8988T (cell line): ENCODE measurements at places on chromosomes 12 and 14.
A peak's percentile ranks its signal among the peaks of the same experiment; 100 is the strongest.

DNA sequence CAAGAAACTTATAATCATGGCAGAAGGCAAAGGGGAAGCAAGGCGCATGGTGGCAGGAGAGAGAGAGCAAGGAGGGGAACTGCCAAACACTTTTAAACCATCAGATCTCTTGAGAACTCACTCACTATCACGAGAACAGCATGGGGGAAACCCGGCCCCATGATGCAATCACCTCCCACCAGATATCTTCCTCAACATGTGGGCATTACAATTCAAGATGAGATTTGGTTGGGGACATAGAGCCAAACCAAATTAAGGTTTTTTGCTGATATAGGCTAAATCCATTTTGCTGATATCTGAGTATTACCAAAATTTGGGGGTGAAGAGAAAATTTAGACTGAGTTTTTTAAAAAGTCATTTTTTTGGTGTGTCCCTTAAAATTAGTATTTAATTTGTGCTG lies 54.9 kb upstream of the TMX1 start:
- no peak for DNase-seq

DNA sequence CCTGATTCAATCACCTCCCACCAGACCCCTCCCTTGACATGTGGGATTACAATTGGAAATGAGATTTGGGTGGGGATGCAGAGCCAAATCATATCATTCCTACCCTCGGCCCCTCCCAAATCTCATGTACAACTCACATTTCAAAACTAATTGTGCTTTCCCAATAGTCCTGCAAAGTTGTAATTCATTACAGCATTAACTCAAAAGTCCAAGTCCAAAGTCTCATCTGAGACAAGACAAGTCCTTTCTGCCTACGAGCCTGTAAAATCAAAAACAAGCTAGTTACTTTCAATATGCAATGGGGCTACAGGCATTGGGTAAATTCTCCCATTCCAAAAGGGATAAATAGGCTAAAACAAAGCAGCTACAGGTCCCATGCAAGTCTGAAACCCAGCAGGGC lies 634.6 kb downstream of the SLC6A15 start:
- no peak for DNase-seq

- DNase-seq, result no peak
Observed at GRCh38 chr14:65438266-65438933, 25.9 kb downstream of the FUT8 start.

DNA sequence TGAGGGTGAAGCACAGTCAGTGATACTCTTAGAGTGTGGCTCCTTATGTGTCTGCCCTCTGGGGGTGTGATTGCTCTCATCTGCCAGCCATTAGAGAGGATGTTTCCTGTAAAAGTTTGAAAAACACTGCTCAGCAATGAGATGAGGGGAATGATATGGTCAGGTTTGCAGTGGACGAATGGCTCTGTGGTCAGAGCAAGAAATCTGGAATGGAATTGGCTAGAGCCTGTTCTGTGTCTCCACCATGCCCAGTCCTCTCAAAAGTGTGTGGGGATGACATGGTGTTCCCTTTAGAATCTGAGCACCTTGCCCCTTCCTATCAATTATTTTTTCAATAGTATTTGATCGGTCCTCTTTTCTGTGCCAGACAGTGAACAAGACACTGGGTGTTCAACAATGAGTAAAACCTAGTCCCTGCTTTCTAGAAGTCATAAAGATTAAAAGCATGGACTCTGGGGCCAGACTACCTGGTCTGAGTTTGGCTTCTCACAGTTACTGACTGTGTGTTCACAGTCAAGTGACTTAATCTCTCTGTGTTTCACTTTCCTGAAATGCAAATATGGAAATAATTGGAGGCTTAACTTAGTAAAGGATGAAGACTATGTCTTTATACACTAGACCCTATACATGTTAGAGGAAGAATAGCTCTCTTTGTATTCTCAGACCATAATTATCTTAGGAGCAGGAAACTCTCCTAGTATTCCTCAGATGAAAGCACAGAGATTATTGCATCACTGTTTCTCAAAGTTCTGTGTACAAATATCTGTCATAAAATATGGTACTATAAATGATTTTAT lies 1.6 kb downstream of the ACSS3 start:
- no peak for DNase-seq

- DNase-seq, result no peak
Observed at GRCh38 chr14:77014004-77014604, 14.4 kb downstream of the IRF2BPL start.

- DNase-seq, result no peak
Observed at GRCh38 chr12:103102225-103102744, 144.8 kb downstream of the ASCL1 start.

- no peak for DNase-seq
Observed at GRCh38 chr14:103116636-103117035, 6.6 kb upstream of the TNFAIP2 start.

- DNase-seq, result no peak
Observed at GRCh38 chr14:68670359-68670715, 122.5 kb downstream of the ZFP36L1 start.

- no peak for DNase-seq
Observed at GRCh38 chr12:59067083-59067482, 146.8 kb upstream of the LRIG3 start.

DNA sequence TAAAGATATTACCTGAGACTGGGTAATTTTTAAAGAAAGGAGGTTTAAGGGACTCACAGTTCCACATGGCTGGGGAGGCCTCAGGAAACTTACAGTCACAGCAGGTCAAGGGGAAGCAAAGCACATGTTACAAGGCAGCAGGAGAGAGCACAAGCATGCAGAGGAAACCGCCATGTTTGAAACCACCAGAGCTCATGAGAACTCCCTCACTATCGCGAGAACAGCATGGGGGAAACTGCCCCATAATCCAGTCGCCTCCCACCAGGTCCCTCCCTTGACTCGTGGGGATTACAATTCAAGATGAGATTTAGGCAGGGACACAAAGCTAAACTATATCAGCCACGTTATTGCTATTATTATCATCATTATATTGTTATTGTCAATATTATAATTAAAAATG lies 138.7 kb downstream of the RIMBP2 start:
- no peak for DNase-seq

DNA sequence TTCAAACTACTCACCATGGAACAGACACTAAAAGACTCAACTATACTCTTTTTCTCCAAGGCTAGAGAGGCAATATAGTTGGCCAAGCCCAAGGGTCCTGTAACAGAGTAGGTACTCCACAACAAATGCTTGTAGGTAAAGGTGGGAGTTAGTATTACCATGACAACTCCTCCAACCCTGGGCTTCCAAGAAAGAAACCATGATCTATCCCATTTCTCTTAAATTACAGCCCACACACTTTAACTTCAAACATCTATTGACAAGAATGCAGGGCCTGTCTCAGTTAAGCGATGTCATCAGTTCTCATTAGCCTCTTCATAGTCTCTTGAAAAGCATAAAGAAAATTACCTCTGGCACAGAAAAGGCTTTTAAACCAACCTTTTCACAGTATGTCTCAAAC lies 25.0 kb downstream of the ERH start:
- DNase-seq, result no peak

GRCh38 chr12:113577464-113578129 lies 105.9 kb upstream of the LHX5 start:
- DNase-seq, result no peak

- no peak for DNase-seq
Observed at GRCh38 chr14:102140027-102140749, 491 bp downstream of the WDR20 start.

GRCh38 chr12:103523771-103524170 lies 28.0 kb upstream of the C12orf42 start:
- no peak for DNase-seq

GRCh38 chr12:7411343-7411742 lies 32.6 kb downstream of the CD163L1 start:
- no peak for DNase-seq

- DNase-seq, result no peak
Observed at GRCh38 chr14:74618078-74618952, 6.3 kb upstream of the LTBP2 start.

GRCh38 chr14:75119056-75119455 lies 7.8 kb downstream of the NEK9 start:
- DNase-seq, result no peak

DNA sequence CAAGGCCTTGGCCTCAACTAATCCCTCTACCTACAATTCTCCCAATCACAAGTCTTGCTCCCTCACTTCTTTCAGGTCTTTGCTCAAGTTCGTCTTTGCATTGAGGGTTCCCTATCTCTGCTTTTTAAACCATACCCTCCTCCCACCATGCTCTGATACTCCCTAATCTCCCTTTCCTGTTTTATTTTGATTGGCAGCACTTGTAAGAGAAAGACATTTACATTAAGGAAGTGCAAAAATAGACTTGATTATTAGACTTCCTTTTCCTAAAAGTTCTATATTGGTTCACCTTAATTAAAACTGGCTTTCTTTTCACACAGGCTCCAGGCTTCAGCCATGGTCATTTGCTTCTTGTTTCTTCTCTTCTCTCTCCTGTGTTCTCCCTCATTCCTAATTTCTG lies 18.3 kb upstream of the WIF1 start:
- DNase-seq, result no peak

DNA sequence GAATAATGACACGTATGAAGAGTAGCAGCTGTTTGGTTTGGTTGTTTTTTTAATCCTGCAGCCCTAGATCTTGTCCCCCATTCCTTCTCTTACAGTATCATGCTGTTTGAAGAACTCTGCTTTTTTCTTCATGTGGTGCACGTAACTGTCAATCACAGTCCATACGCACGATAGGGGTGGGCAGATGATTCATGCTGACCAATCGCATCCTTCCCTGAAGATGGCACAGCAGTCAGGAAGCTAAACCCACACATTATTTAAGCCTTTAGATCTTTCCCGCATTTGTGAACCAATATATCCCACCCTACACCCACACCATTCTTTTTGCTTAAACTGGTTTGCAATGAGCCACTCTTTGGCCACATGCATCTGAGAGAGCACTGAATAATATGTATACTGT lies 158.9 kb upstream of the PLEKHA5 start:
- DNase-seq, result no peak

GRCh38 chr12:25835385-25835784 lies 123.1 kb upstream of the RASSF8 start:
- no peak for DNase-seq

- DNase-seq, result no peak
Observed at GRCh38 chr14:64217308-64217707, 76.9 kb downstream of the ESR2 start.

- DNase-seq, result no peak
Observed at GRCh38 chr14:60164404-60164711, 840 bp downstream of the DHRS7 start.

- no peak for DNase-seq
Observed at GRCh38 chr12:130486146-130486435, 148.4 kb downstream of the PIWIL1 start.

DNA sequence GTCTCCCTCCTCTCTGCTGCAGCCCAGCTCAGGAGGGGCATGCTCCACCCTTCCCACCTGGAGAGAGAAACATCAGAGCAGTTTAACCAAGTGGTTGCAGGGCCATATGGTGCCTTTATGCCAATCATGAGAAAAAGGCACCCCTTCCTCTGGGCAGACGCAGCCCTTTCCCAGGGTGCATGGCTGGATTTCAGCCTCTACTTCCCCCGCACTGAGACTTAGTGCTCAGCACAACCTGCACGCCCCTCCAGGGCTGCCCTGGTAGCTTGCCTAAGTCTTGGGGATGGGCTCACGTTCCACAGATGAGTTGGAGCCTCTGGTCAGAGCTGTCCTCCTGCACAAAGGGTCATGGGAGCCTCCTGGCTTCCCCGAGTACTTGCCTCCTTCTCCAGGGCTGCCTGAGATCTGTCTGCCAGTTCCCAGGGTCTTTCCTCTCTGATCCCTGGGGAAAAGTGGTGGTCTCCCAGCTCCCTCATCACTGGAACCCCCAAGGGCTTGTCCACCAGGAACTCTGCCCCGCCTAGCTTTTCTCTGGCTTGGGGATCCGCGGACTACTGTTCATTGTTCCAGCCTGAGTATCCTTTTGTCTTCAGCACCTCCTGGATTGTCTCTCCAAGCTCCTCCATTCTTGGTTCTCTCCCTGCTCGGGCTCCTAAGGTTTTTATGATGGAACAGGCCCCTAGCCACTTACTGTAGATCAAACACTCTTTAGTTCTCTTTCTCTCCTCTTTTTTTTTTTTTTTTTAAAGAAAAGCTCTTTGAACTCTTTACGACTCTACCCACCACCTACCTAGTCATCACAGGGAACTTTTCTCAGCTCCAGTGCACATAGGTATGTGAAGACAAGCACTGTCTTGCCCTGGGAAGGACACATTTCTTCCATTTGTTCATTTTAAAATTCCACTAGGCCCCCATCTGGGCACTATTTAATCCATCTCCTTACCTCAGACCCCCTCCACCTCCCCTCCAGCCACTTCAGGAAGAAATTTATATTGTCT lies 6.1 kb upstream of the KRT74 start:
- DNase-seq, result no peak

GRCh38 chr14:90903101-90903500 lies 86.9 kb upstream of the TTC7B start:
- peak; percentile 26 for DNase-seq

DNA sequence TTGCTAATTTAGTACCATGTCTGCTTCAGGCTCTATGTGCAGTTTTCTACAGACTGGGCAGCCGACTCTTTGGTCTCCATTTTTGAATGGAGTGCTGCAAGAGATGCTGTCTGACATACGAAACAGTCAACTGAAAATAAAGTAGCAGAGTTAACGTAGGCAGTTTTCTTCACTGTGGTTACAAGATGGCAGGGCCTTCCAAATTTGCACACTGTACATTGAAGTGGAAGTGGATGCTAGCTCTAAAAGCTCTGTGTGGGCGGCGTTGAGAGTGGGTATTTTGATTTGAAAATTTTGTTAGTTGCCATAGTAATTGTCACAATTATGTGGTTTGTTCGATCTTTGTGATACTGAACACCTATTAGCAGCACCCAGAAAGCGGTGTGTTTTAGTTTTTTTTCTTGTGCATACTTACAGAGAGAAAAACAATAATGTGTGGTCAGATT lies 154.9 kb upstream of the ATP2B1 start:
- DNase-seq, result no peak

GRCh38 chr12:3705354-3705675 lies 47.6 kb downstream of the CRACR2A start:
- no peak for DNase-seq

DNA sequence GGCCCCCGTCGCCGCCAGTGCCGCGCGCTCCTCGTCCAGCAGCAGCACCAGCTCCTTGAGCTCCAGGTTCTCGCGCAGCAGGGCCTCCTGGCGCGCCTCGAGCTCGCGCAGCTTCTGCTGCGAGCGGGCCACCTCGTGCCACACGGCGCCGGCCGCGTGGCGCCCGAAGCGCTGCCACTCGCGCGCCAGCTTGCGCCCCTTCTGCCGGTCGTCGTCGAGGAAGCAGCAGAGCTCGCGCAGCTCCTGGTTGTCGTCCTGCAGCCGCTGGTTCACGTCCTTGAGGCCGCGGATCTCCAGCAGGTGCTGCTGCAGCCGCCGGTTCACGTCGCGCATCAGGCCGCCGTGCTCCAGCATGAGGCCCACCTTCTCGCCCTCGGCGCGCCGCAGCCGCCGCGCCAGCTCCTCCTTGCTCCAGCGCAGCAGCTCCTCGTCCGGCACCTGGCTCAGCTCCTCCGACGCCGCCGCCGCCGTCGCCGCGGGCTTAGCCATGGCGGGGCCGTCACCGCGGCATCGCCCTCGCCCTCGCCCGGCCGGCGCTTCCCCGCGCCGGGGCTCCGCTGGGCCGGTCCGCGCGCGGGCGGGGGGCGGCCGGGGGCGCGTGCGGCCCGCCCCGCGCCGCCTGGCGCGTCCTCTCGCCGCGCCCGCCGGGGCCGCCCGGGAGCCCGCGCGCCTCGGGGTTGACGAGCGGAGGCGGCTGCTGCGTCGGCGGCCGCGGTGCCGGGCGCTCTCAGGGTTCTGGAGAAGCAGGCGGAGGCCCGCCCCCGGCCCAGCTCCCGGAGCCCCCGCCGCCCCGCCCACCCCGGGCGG lies at the start of gene CCDC85C:
CCDC85C (minus strand) TSS at position 737 of the 807 bp plus-strand sequence; CDS start at position 489, 248 bp downstream.
- DNase-seq, result peak; percentile 62

GRCh38 chr12:81209012-81209411 lies 131.1 kb downstream of the ACSS3 start:
- no peak for DNase-seq
